ENCODE measurements at places on chromosomes 6 and 20. TPM values are rescaled to one million over a fixed set of nuclear protein-coding genes. Genes with fewer than 3 reads are reported as not detected.

The CLPSL1 gene
- not detected for total RNA-seq

The SEMG1 gene
- total RNA-seq: not detected

The POU5F1 gene
- 20.2 TPM for total RNA-seq

The PAX1 gene
- total RNA-seq: not detected

The KCNK16 gene
- not detected for total RNA-seq

The PROKR2 gene
- not detected for total RNA-seq

The RAD21L1 gene
- not detected for total RNA-seq

The RHAG gene
- not detected for total RNA-seq

The RPP40 gene
- total RNA-seq: 1.6 TPM

The ARFGAP1 gene
- 53.1 TPM for total RNA-seq

The TSHZ2 gene
- total RNA-seq: 12.9 TPM

The KHDRBS2 gene
- total RNA-seq: 4.5 TPM

The ZNF341 gene
- total RNA-seq: 7.2 TPM

The WFDC2 gene
- total RNA-seq: 11.0 TPM

The SLC17A5 gene
- total RNA-seq: 32.4 TPM

The STAU1 gene
- total RNA-seq: 78.4 TPM

The HTR1E gene
- total RNA-seq: not detected

The HCRTR2 gene
- total RNA-seq: not detected

The GNRH2 gene
- not detected for total RNA-seq

The PTPRK gene
- 173 TPM for total RNA-seq

The LY6G6D gene
- not detected for total RNA-seq

The XKR7 gene
- total RNA-seq: not detected

The SLC22A2 gene
- not detected for total RNA-seq

The TMEM239 gene
- total RNA-seq: not detected

The PTGIS gene
- 13.7 TPM for total RNA-seq

The C20orf141 gene
- not detected for total RNA-seq

The TRIM10 gene
- 2.7 TPM for total RNA-seq

The NKAIN4 gene
- total RNA-seq: not detected

The MAN1A1 gene
- total RNA-seq: 123 TPM

The C6orf132 gene
- 42.1 TPM for total RNA-seq

The TTLL9 gene
- total RNA-seq: not detected

All from transverse colon (tissue), 4 donors.